ENCODE measurements at places on chromosomes 2 and 18.
A peak's percentile ranks its signal among the peaks of the same experiment; 100 is the strongest.

- no peak for DNase-seq
Measured at GRCh38 chr2:55137024-55137958, 87.0 kb upstream of the RTN4 start.

DNA sequence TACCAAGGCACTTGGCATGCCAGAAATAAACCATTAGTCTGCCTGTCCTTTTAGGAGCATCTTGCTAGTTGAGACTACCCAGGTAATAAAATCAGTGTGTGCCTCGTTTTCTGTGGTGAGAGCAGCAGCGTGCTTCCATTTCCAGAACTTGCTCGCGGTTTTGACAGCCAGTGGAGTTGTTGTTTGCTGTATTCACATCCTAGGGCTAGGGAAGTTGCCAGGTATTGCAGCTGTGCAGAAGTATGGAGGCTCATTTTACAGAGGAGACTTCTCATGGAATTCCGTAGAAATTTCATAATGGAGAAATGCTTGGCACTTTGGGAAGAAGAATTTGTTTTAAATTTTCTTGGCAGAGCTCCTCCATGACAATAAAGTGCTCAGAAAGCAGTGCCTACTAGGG is 1355.1 kb upstream of the ZEB2 start:
- no peak for DNase-seq

DNA sequence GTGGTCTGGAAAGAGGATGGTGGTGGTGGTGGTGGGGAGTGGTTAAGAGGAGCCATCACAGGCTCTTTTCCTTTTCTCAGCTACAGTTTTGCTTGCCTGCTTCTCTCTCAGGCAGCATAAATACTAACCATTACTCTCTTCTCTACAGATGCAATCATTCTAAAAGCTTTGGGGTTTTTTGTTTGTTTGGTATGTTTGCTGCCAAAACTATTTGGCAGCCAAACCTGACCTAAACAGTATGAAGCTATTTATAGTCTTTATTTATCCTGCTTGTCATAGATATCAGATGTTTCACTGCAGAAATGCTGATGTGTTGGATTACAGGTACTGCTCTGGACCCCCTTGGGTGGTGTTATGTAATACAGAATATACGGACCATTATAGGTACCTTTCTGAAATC is 15.3 kb downstream of the SIX3 start:
- DNase-seq, result no peak

- DNase-seq, result no peak
Measured at GRCh38 chr2:71814885-71815284, 332.8 kb downstream of the CYP26B1 start.

DNA sequence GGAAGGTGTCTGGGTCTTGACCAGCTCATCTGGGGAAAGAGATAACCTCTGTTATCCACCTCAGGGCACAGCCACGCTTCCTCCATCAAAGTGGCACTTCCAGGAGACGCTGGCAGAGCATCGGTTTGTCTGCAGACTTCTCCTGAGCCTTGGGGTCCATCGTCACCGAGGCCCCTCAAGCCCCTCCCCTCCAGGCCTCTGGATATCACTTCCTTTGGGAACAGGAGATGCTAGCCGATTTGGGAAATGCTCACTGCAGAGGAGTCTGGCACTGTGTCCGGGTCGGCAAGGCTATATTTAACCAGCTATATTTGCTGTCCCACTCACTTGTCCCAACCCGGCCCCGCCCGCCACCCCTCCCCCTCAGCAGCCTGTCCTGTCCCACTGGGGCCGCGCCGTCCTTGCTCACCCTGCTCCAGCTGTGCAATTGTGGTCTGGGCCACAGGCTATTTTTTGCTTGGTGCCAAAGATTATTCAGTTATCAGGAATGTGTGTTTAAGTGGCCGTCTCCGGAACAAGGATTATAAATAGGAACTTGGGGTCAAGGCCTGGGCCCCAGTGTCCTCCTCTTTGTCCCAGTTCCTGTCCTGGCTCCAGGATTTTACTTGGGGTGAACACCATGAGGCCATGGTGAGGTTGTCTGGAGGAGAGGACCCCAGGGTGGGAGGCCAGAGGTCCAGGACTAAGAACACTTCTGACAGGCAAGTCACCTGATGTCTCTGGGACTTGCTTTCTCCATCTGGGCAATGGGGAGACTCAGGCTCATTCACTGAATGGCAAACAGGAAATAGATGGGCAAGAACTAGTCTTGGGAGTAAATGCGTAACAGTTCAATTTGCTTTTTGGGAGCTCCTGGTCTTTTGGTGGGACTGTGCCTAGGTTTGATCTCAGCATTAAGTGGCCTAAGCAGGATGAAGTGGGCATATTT is 263.6 kb downstream of the DYSF start:
- DNase-seq, result no peak

GRCh38 chr2:10680957-10681356 is 8.8 kb downstream of the NOL10 start:
- no peak for DNase-seq

GRCh38 chr2:1662606-1663180 is 81.6 kb downstream of the PXDN start:
- no peak for DNase-seq

GRCh38 chr2:34980689-34981088 is 1374.9 kb upstream of the CRIM1 start:
- DNase-seq, result no peak

GRCh38 chr2:117835990-117836760 is 21.7 kb downstream of the DDX18 start:
- peak; percentile 42 for DNase-seq

GRCh38 chr18:46894124-46894523 is 23.2 kb downstream of the PIAS2 start:
- DNase-seq, result no peak

DNA sequence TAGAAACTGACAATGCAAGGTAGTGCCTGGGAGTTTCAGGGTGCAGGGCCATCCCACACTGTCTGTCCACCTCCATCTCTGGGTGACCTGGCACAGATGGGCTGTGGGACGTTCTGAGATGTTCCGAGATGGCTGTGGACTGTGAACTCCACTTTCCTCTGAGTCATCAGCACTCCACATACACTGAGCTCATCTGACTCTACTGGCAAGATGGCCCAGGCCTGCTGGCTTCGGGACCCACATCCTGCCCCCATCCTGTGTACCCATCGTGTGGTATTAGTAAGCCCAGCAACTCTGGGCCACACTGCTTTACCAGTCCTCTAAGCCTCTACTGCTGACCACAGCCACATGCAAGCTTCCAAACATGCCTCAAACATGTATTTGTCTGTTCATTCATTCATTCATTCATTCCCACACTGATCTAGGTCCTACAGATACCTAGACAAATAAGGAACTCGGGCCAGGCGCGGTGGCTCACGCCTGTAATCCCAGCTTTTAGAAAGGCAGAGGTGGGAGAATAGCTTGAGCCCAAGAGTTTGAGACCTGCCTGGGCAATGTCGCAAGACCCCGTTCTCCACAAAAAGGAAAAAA is 124.8 kb upstream of the CXCR4 start:
- DNase-seq, result peak; percentile 33

DNA sequence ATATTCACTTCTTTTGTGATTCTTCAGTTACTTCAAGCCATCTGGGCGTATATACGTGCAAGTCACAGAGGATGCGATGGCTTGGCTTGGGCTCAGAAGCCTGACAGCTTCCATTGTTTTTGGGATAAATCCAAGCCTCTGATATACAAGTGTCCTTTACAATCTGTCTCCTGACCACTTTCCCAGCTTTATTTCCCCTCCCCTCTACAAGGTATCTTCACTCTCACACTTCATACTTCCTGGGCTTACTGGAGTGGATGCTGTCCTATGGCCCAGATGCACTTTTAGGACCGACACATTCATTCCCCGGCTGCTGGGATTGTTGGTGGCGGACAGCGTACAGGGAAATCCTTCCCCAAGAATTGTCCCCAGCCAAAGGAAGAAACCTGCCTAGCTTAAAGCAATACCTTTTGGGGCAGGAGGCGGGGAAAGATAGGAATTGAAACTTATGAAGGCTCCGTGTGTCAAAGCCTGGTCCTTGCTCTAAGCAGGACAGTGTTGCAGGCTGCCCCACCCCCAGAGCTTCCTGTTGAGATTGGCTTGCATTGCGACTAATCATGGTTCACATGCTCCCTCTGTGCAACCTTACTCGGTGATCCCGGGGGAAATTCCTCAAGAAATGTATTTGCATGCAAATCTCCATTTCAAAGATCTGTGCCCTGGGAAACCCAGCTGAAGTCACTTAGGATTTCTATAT is 802.9 kb upstream of the ID2 start:
- no peak for DNase-seq

DNA sequence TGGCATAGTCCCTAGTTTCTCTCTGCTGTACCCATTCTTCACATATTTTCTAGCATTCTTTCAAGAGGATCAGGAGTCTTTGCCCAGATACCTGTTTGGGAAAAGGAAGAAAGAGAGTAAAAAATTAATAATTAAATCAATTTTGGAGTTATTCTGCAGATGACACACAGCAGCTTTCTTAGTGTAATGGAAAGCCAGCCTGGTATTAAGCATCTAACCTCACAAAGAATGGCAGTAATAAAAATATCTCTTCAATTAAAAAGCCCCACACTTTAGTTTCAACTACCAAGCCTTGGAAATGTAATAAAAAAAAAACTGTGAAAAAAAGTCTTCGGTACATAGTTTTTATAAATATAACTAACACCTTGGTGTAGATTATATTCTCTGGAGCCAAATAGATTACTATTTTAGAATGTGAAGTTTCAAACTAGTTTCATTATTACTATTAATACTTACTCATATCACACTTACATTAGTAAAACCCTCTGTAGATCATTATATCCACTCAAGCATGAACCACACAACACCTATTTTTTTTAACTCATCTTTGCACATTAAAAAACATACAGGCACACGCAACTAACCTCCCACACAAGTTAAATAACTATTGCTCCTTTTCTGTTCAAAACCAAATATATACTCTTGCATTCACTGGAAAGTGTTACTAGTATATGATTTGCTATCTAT is 90.9 kb downstream of the GPD2 start:
- DNase-seq, result no peak

GRCh38 chr2:126882736-126883665 is 15.7 kb upstream of the TEX51 start:
- no peak for DNase-seq

GRCh38 chr2:33205693-33206434 is 259.1 kb downstream of the LTBP1 start:
- DNase-seq, result no peak

DNA sequence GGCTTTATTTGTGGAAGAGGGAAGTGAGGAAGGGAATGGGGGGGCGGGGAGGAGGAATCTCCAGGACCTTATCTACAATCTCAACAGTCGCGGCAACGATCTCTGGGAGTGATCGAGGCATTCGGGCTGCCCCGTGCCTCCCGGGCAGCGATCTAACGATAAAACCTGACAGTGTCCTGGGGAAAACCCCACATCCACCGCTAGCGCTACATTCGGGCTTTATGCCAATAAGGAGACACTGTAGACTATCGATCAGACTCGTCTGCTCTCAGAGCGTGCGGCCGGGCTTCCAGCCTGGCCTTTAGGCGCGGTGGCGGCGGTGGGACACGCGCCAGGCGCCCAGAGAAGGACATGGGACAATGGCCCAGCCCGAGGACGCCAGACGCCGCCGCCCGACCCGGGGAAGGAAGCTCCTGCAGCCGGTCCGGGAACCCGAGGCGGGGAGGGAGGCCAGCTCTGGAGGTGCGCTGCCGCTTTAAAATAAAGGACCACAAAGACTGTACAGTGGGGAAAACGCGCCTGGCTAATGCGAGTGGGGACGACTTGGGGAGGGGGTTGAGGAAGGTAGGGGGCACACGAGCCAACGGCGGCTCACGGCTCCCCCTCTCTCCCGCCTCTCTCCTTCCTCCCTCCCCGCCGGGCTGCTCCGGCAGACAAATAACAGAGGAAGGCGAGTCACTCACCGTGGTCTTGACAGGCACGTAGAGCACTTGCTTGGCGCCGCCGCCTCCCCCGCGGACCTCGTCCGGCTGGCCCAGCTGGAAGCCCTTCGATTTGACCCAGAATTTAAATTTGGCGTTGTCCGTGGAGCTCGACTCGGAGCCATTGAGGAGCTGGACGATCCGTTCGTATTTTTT is 2.2 kb downstream of the NOL4 start:
- DNase-seq, result no peak

- DNase-seq, result no peak
Measured at GRCh38 chr18:3279201-3280185, 17.6 kb downstream of the MYL12B start.

GRCh38 chr2:223221139-223221835 is 169.3 kb downstream of the KCNE4 start:
- DNase-seq, result no peak

DNA sequence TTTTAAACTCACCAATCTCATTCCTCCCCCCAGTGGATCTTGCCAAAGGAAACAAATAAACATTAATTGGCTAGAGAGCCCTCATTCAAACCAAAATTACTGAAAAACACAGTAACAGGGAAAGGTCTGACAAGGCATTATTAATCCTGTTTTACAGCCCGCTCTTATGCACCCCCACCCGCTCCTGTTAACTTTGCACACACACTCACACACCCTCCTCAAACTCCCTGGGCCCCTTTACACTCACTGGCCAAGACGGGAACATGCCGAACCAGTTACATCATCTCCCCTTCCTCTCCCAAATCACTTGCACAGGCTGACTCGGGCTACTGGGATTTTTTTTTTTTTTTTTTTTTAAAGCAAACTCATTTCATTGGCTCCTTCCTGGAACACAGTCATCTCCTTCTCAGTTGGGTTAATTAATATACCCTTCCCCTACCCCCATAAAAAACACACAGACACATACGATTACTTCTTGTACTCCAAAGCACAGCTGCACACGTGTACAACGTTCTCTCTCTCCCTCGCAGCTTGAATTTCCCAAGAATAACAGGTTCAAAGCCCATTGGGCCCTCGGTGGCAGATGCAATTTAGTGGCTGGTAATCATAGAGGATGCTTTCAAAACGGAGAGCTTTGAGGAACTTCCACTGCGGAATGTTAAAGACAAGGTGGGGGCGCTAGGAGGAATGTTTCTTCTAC is 31.8 kb downstream of the KLF7 start:
- DNase-seq, result no peak

DNA sequence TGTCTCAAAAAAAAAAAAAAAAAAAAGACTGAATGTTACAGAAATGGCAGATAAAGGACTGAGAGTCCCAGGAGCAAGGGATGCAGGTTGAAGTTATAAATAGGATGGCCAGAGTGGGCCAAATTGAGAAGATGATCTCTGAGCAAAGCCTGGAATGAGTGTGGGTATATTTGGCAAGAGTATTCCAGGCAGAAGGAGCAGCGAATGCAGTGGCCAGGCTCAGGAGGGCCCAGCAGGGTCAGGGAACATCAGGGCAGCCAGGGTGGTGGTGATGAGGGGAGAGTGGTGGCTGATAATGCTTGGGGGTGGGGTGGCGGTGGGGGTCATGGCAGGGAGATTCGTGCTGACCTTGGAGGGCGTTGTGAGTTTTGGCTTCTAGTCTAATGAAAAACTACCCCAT is 141.3 kb upstream of the AGAP1 start:
- no peak for DNase-seq

GRCh38 chr18:47287911-47288585 is 36.6 kb upstream of the SKOR2 start:
- DNase-seq, result no peak

- peak; percentile 4 for DNase-seq
Measured at GRCh38 chr2:86622519-86623042, 1.1 kb downstream of the RNF103 start.
